ENCODE measurements at places on chromosomes 3 and 15.

DNA sequence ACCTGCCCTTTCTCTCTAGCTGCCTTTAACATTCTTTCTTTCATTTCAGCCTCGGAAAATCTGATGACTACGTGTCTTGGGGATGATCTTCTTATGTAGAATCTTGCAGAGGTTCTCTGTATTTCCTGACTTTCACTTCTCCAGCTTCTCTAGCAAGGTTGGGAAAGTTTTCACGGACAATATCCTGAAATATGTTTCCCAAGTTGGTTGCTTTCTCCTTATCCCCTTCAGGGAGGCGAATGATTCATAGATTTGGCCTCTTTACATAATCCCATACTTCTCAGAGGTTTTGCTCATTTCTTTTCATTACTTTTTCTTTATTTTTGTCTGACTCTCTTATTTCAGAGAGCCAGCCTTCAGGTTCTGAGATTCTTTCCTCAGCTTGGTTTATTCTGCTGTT lies 62.1 kb upstream of the CCDC54 start:
- no peak for DNase-seq

DNA sequence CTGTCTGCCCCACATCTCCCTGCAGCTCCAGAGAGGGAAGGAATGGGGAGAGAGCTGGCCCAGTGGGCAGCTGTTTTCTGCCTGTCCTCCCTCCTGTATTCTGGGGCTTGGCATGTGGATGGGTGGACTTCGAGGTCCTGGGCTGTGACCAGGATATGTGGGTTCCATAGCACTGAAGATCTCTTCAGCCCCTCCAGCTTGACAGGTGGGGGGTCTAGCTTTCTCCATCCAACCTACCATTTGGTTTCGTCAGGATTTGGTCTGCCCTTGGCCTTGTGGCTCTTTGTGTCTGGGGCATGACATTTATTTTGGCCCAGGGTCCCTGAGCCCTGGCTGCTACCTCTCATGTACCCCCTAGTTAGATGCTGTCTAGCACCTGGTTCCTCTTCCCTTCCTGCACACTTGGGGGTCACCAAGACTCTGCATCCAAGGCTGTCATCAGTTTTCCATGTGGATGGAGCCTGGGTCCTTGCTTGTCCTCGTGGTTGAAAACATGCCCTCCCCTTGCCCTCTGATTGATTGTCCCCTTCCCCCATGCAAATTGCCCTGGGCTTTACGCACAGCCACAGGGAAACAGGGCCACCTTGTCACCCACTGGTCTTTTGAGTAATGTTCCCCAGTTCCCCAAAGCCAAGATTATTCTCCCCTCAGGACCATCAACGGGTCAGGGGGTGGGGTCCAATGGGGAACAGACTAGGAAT lies 3.2 kb downstream of the EPHB3 start:
- no peak for DNase-seq

DNA sequence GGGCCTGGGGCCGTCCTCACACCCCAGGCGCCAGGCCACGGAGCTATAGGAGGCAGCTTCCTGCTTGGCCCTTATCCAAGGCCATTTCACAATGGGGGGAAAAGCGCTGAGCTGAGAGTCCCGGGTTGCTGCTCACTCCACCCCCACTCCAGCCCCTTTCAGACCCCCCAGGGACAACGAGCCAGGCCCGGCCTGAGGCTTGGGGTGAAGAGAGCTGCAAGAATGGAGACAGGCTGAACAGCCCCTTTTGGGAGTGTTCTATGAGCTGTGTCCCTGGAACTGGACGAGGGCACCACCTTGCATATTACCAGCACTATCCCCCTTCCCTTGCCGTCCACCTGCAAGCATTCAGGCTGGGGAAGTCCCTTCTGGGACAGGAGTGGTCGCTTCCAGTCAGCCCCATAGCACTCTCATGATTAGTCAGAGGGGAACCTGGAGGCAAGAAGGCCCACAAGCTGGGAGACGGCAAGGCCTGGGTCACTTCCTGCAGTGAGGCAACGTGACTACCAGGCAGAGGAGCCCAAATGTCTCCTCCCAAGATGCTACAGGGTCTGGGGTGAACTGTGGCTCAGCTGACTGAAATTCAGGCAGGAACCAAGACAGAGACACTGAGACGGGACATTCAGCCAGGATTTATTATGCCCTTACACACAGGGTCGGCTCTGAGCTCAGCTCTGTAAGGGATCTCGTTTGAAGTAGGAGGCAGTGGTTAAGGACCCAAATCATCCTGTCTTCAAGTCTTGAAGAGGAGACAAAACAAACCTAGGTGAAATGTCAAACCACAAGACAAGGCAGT lies 8.6 kb upstream of the SRP14 start:
- DNase-seq = no peak

DNA sequence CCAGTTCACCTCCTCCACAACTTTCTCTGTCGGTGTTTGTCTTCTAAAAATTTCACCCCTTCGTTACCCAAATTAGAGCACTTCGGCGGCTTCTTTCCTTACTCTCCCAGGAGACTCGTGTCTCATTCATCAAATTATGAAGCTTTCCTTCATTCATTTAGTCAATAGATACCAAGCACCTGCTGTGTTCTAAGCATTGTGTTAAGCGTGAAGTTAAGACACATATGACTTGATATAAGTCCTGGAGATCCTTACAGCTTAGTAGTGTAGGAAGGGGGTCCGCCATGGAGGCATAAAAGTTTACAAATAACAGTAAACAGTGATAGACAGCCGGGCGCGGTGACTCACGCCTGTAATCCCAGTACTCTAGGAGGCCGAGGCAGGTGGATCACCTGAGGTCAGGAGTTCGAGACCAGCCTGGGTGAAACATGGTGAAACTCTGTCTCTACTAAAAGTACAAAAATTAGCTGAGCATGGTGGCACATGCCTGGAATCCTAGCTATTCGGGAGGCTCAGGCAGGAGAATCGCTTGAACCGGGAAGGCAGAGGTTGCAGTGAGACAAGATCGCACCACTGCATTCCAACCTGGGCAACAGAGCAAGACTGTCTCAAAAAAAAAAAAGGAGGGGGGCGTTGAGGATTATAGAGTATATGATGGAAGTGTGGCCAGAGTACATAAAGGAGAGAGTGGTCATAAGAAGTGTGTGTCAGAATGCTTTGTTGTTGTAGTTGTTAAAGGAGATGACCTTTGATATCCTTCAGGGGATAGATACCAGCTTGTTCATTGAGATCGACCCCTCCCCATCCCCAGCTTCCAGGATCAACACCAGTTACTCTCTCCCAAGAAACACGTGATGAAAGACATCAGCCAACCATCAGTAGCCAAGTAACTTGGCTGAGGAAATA lies 744 bp upstream of the CCDC32 start:
- no peak for DNase-seq

DNA sequence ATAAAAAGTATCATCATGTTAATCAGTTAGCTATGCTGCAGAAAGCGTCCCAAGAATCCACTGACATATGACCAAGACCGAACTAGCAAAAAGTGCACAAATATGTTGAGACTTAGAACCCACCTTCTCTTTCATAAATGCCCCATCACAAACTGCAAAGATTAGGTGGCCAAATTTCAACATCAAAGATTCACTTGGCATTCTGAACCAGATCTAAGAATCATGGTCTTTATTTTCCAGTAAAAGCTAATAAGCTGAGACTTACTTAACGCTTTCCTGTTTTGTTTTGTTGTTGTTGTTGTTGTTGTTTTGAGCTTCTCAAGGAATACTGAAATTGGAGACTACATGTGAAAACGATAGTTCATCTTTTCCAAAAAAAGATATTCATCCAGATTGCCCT lies 62.4 kb downstream of the ZBTB20 start:
- DNase-seq = no peak

DNA sequence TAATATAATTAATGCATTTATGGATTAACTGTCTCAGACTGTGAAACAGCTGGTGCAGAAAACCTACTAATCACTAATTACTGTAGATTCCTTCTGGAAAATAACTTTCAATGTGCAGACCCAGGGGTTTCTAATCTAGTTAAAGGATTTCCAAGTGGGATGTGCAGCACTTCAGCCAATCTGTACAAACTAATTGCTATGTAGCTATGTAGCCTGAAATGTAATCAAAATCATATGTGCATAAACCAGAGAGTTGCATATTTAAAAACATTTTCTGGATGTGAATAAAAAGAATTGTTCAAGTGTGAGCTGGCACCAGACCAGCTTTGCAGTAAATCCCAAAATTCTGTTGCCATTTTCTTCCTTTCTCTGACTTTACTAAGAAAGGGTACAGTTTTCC lies 127.5 kb upstream of the CD96 start:
- DNase-seq = no peak

GRCh38 chr15:101390462-101390861 lies 95.4 kb upstream of the SNRPA1 start:
- no peak for DNase-seq

DNA sequence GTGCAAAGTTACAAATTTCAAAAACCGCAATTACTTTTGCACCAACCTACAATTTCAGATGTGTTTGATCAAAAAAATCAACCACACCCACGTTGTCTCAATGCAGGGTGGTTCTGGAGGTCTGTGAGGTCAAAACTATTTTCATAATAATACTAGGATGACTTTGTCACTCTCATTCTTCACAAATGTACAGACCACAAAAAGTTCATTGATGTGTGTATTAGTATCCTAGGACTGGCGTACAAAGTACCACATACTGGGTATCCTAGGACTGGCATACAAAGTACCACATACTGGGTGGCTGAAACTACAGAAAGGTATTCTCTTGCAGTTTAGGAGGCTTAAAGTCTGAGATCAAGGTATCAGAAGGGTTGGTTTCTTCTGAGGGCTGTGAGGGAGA lies 13.0 kb downstream of the SUCLG2 start:
- DNase-seq = no peak

DNA sequence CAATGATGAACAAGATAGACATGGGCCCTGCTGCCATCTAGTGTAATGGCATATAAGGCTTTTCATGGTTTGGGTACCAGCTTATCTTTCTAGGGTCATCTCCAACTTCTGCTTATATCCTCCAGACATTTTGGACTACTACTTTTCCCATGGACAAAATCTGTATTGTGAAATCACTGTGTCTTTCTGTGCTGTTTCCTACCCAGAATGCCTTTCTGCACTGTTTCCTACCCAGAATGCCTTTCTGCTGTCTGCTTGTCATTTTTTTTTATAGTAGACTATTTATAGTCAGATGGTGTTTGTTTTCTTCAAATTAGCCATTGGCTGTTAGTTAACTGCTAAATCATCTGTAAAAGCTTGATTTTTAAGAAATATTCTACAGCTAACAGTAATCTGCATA lies 20.1 kb downstream of the VPS8 start:
- DNase-seq = no peak

GRCh38 chr15:71792521-71792920 lies 17.8 kb upstream of the NR2E3 start:
- DNase-seq = no peak

- no peak for DNase-seq
Observed at GRCh38 chr3:184155644-184156521, 706 bp downstream of the DVL3 start.

- DNase-seq = no peak
Observed at GRCh38 chr15:60651734-60652141, 172.8 kb upstream of the ICE2 start.

- DNase-seq = no peak
Observed at GRCh38 chr15:101200181-101200580, 51.7 kb downstream of the CHSY1 start.

DNA sequence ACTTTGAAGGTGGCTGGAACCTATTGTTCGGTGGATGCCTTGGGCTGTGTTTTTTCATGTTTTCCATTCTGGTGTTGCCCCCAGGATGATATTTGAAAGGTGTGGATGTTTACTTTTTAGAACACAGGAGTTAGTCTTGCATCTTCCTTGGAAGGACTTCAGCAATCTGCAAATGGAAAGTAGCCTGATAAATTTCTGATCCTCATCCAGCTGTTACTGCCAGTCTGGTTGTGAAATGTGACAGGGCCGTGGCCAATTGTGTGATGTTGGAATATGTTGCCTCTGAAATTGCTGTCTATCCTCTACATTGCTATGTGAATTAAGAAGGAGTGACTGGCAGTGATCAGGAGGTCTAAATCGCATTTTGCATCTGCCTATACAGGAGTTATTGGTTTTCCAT lies 382.5 kb upstream of the C2CD4B start:
- DNase-seq = no peak

- DNase-seq = no peak
Observed at GRCh38 chr3:72227486-72228070, 442.6 kb upstream of the PROK2 start.

GRCh38 chr3:27971600-27971999 lies 249.5 kb upstream of the EOMES start:
- DNase-seq = no peak

DNA sequence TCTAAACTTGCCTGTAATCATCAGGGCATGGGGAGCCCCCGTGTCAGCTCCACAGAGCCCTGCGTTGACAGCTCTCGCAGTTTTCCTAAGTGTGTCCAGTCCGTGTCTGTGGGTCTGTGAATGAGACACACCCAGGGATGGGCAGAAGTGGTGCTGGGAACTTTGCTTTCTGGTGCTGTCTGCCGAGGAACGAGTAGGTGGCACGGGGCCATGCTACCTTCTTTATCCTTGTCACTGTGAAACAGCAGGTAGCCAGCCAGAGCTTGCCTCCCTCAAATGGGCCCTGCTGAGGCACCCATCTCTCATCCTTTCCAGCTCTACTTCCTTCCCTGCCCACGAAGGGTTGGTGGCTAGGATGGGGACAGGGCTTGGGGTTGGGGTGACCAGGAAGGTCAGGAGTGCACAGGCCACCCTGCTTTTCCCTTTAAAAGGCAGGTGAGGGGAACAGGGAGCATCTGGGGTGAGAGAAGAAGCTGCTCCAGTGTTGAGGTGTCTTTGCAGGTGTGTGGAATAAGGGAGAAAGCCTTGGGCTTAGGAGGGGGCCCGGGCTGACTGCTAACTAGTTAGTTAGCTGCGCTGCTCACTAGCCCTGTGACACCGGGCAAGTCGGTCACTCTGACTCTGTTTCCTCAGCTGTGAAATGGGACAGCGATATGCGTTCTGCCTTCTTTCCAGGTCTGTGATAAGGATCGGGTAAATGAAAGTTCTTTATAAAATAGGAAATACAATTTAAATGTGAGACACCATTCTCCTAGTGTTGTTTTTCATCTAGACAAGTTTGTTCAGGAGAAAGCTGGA lies 27.9 kb downstream of the PDIA5 start:
- no peak for DNase-seq

- DNase-seq = no peak
Observed at GRCh38 chr3:16211176-16211904, 36.9 kb downstream of the GALNT15 start.

- DNase-seq = no peak
Observed at GRCh38 chr3:140463355-140463754, 214.5 kb upstream of the TRIM42 start.

- DNase-seq = peak; percentile 38
Observed at GRCh38 chr3:123660900-123661299, 76.0 kb upstream of the HACD2 start.

GRCh38 chr3:80889535-80889934 lies 871.9 kb downstream of the GBE1 start:
- no peak for DNase-seq

GRCh38 chr3:38133557-38134405 lies 3.1 kb downstream of the ACAA1 start:
- no peak for DNase-seq

GRCh38 chr3:166897811-166898210 lies 482.3 kb downstream of the ZBBX start:
- DNase-seq = no peak

DNA sequence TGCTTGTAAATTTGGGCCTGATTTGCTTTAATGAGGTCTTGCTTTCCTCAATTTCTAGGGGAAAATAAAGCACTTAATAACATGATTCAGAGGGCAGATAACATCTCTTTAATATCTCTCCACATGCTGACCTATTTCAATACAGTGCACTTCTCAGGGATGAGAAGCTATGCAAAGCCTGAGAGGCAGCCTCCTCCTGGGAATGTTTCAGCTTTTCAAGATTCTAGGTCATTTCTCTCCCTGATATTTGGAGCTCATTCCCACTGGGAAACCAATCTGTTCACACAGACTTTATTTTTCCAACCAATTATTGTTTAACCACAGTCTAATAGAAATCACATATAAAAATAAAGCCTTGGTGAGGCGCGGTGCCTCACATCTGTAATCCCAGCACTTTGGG lies 67.0 kb upstream of the LSAMP start:
- no peak for DNase-seq
